Activated naive CD4-positive, alpha-beta T cell (primary cell): ENCODE measurements at places on chromosomes 12 and 14.

GRCh38 chr14:22836301-22837113 is at the start of gene MMP14:
Gene MMP14, plus strand, starts transcription at chr14:22836585. Its CDS starts 233 bp downstream, at chr14:22836818.
- DNase-seq: no peak

DNA sequence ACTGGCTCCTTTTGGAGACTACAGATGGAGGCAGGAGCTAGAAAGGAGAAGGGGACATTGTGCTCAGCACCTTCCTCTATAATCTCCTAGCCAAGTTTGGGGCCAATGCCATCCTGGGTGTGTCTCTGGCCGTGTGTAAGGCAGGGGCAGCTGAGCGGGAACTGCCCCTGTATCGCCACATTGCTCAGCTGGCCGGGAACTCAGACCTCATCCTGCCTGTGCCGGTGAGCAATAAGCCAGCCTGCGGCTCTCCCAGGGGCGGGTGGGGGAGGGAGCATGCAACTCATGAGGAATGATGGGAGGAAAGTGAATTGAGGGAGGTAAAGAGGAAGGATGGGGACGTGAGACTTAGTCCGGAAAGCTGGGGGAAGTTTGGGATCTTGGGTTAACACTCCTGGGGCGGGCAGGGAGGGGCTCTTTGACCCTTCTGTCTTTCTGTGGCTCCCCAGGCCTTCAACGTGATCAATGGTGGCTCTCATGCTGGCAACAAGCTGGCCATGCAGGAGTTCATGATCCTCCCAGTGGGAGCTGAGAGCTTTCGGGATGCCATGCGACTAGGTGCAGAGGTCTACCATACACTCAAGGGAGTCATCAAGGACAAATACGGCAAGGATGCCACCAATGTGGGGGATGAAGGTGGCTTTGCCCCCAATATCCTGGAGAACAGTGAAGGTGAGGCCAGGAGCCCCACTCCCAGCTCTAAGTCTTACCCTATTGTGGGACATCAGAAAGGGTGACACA is 3.3 kb downstream of the ENO2 start:
- DNase-seq: no peak

- no peak for DNase-seq
Measured at GRCh38 chr12:111011999-111012600, 91.7 kb upstream of the MYL2 start.

- DNase-seq: no peak
Measured at GRCh38 chr14:74347097-74347794, 1.0 kb upstream of the VRTN start.

- DNase-seq: no peak
Measured at GRCh38 chr14:31902945-31903646, 174.0 kb upstream of the ARHGAP5 start.

DNA sequence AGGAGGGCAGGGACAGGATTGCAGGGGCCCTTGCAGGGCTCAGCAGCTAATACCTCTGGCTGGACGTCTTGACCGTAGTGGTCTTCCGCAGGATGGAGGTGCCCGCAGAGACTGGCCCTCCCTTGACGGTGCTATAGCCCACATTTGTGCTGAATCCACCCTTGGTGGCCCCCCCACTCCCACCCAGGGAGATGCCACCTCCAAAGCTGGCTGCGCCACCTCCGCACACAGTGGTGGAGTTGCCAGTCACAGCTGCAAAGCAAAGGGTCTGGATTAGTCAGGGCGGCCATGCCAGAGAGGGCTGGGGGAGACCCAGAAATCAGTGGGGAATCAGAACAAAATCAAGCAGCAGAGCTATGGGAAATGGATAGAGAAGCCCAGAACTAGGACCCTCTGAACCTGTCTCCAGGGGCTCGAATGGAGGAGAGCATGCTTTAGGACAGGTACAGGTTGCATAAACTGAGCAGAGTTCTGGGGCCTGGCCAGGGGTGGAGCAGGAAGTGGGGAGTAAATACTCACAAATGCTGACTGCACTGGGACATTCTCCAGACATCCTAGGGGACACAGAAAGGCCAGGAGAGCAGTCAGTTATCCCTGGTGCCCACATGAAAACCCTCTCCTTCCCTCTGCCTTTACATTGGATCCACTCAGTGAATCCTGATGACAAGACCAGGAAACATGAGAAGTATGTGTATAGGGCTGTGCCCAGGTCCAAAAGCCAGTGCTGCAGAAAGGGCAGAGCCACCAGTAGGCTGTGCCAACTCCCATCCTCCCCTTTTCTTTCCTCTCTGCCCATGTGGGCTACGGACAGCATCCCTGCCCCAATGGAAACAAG is 8.1 kb upstream of the KRT4 start:
- no peak for DNase-seq

DNA sequence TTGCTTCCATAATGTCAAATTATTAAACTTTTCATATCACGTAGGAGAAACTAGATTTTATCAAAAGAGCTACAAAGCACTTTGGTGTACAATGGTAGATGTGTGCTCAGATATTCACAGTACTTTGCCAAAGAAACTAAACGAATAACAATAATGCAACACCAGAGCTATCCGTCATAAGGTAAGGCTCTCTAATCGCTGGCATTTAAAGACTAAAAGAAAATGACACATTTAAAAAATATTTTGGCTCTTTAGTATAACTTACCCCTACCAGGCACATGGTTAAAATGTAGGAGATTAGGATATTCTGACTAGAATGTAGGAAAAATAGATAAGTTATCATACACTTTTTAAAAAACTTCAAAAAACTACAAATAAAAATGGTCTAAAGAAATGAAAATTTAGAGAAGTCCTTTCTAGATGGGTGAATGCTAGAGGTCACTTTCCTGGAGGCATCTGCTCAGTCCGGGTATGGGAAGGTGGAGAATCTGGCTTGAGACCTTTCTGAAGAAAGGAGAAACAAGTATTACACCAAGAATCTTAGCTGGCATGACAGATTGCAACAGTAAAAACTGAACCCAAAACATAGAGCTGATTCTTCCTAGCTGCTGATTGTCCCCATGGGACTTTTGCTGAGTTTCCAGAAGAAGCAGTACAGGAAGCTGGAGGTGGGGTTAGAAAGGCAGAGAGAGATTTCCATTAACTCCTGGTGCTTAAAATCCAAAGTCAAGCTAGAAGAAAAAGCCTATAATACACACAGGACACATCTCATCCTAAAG is 67.9 kb downstream of the FAR2 start:
- DNase-seq: no peak

DNA sequence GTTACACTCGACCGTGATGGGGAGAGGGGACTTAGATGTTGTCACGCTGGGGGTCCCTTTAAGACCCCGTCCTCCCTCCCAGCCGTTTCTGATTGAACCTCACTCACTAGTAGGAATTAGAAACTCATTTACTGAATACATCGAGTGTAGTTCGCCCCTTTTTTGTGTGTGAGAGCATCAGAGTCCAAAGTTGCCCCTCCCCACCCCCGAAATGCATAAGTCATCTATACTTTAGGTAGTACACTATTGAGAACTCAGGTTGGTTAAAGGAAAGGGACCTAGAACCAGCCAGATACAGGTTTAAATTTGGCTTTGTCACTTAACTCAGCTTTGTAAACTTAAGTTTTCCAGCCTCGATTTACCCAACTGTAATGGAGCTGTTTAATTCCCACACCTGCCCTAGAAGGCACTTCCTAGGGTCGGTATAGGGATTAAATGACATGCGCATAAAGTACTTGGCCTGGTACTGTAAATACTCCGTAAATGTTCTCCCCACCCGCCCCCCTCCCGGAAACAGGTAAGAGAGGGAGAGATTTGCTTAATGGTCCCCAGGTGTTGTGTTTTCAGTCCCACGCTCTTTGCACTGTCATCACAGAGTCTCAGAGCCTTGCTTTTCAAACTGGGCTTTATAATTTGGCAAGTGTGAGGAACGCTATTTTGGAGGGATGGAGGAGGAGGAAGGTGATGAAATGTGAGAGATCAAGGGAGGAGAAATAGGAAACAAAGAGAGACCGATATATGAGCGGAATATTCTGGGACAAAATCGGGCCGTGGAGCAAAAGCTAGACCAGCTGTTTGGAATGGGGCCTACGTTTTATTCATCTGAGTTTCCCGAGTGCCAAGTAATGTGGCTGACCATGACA is 897 bp downstream of the SUDS3 start:
- no peak for DNase-seq

DNA sequence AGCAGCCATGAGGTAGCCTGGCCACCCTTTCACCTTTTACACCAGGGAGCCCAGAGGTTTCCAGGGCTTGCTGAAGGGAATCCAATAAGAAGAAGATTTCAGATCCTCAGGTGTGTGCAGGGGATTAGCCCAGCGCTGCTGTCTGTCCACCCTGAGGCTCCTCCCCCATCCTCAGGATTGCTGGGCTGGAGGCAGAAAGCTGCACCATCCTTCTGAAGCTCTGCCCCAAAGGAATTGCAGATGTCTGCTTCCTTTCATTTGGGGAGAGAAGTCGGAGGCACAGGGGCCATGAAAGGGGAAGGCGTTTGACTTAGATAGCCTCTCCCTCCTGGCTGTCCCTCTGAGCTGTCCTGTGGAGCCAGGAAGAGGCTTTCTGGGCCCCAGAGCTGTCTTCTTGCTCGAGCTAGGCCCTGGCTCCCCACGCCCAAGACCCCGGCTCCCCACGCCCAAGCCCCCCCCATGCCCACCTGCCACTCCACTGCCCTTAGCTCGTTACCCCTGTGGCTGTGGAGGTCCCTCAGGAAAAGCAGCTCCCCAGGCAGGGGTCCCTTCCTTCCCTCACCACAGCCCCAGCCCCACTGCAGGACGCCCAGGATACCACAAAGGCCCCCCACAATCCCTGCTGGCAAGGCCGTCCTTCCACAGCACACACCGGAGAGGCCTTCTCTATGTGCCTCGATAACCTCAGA is 359.0 kb downstream of the CACNA1C start:
- DNase-seq: no peak

GRCh38 chr12:27573972-27574371 is 50.0 kb downstream of the PPFIBP1 start:
- no peak for DNase-seq

- no peak for DNase-seq
Measured at GRCh38 chr12:96075560-96075959, 40.2 kb upstream of the LTA4H start.

GRCh38 chr12:111034886-111035577 is 114.7 kb upstream of the MYL2 start:
- DNase-seq: no peak
